ENCODE measurements at places on chromosomes 6 and 20.

GRCh38 chr20:37205794-37206193 lies 26.4 kb upstream of the MROH8 start:
- no peak for DNase-seq

DNA sequence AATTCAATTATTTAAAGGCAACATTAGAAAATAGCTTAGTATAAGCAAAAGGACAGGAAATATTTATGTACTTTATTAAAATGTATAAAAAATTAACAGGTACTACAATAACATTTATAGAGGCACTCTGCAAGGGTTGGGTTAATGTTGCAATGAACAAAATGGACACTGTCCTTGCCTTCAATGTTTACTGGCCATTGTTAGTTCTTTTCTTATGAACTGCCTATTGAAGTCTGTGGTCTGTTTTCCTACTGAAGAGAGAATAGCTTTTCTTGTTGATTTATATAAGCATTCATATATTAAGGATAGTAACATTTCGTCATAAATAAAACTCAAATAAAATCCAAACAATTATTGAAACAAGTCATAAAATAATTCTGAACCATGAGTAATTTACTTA lies 135.3 kb upstream of the BEND6 start:
- DNase-seq = no peak

DNA sequence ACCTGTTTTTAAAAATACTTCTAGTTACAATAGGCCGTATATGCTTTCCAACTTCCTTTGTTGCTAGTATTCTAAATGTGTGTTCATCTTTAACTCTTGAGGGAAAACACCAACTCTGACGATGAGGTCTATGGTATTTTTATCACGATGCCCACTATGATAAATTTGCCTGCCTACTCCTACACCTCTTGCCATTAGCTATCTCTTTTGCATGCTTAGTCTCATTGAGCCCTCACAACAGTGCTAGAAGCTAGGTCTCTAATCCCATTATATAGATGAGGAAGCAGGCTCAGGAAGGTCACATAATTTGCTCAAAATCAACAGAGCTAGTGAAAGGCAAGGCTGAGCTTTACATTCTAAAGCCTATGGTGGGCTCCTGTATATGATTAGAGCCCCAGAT lies 13.2 kb downstream of the AAR2 start:
- no peak for DNase-seq

DNA sequence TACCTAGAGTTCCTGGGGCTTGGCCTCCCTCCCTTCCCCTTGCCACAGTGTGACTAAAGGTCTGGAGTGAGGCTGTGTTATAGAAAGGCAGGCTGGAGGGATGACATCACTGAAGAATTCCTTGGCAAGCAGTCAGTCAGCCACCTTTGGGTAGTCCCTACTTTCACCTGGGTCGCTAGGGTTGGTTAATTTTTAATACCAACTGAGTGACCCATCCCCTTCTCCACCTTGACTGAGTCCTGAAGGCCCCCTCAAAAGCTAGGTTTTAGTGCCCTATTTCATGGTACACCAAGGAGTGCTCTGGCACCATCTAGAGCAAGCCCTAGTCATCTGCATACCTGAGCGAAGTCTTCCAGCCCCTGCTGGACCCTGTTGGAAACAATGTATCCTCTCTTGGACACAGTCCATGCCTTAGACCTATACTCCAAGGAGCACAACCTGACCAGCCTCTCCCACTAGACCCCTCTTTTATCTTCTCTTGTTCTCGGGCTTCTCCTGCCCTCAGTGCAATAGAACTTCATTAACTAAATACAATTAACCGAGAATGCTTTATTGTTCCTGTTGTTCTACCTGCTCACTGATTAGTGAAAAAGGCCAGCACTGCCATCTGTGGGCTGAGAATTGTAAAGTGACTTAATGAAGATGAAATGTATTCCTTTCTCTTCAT lies 44.6 kb downstream of the RIN2 start:
- peak; percentile 49 for DNase-seq

GRCh38 chr20:7924692-7925091 lies 15.6 kb downstream of the HAO1 start:
- DNase-seq = peak; percentile 57

DNA sequence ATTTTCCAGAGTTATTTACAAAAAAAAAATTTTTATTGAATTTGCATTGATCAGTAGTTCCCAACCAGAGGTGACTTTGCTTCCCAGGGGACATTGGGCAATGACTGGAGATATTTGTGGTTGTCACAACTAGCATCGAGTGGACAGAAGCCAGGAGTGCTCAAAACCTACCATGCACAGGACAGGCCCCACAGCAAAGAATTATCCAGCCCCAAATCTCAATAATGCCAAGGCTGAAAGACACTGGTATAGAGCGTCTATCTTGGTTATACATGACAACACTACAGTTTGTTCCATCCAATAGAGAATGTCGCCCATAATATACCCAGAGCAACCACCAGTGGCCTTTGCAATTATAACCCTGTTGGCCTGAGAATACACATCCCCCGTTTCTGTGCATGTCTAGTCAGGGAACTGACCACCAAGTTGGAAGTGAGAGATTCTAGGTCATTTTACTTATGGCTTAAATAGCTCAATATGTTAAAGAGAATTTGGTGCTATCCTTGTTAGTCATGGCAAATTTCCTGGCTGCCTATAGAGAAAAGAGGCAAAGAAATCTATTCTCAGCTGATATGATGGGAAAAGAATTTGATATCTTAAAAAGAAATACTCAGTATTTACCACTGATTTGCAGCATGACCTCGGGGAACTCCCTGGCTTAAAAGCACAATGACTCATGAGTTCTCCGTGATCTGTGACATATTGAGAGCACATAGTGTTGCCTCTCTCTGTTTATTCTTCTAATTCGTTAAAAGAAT lies 76.0 kb upstream of the ADTRP start:
- peak; percentile 23 for DNase-seq

DNA sequence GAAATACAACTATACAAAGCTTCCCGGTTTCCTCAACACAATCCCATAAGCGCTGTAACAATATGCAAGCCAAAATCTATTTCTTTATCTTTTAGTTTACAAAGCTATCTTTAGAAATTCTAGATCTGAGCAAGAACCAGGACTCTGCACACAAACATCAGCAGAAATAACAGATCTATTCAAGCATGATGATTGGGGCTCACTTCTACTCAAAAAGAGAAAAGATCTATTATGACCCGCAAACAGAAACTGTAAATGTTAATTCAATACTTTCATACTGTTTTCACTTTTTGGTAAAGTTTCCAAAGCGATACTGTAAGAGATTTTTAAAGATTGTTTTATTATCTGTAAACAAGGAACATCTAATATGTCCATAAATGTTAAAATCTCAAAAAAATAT lies 86.6 kb downstream of the SESN1 start:
- DNase-seq = no peak
